ENCODE measurements at places on chromosomes 12 and 14. TPM values are rescaled to one million over a fixed set of nuclear protein-coding genes. Genes with fewer than 3 reads are reported as not detected.

KRT73 gene
- total RNA-seq, result not detected

GPR162 gene
- 4.3 TPM for total RNA-seq

ITGB7 gene
- total RNA-seq, result 0.15 TPM

VAMP1 gene
- total RNA-seq, result 8.6 TPM

CMTM5 gene
- total RNA-seq, result not detected

NEUROD4 gene
- not detected for total RNA-seq

CLEC1B gene
- total RNA-seq, result not detected

ERP27 gene
- not detected for total RNA-seq

KRT72 gene
- total RNA-seq, result not detected

TM7SF3 gene
- 163 TPM for total RNA-seq

CATSPERB gene
- not detected for total RNA-seq

CLEC4D gene
- not detected for total RNA-seq

TEX52 gene
- total RNA-seq, result not detected

OR10G2 gene
- total RNA-seq, result not detected

DCAF4 gene
- total RNA-seq, result 15.0 TPM

CDCA3 gene
- total RNA-seq, result 0.59 TPM

KITLG gene
- 9.9 TPM for total RNA-seq

SLC6A12 gene
- 0.15 TPM for total RNA-seq

AQP6 gene
- total RNA-seq, result under 0.01 TPM

FOS gene
- total RNA-seq, result 52.9 TPM

BICD1 gene
- 8.6 TPM for total RNA-seq

TOMM20L gene
- total RNA-seq, result not detected

TDRD9 gene
- total RNA-seq, result 0.30 TPM

SYNDIG1L gene
- not detected for total RNA-seq

FAIM2 gene
- total RNA-seq, result 0.38 TPM

SAV1 gene
- 10.4 TPM for total RNA-seq

ENTPD5 gene
- total RNA-seq, result 3.0 TPM

SYCP3 gene
- total RNA-seq, result 0.08 TPM

FAM181A gene
- total RNA-seq, result not detected

GSG1 gene
- 1.2 TPM for total RNA-seq

TCL1B gene
- not detected for total RNA-seq

KLRC2 gene
- not detected for total RNA-seq

MAP3K9 gene
- under 0.01 TPM for total RNA-seq

LRP1-AS gene
- total RNA-seq, result not detected

CCDC63 gene
- not detected for total RNA-seq

PLEK2 gene
- 18.6 TPM for total RNA-seq

STAC3 gene
- 0.08 TPM for total RNA-seq

DLK1 gene
- not detected for total RNA-seq

FBXO34 gene
- 14.7 TPM for total RNA-seq

SMCO3 gene
- total RNA-seq, result 0.23 TPM

PPP1R36 gene
- 0.53 TPM for total RNA-seq

GDF11 gene
- total RNA-seq, result 2.7 TPM

NGB gene
- total RNA-seq, result not detected

CALCOCO1 gene
- total RNA-seq, result 160 TPM

ACVR1B gene
- 17.5 TPM for total RNA-seq

CHST11 gene
- 3.3 TPM for total RNA-seq

PMEL gene
- 0.90 TPM for total RNA-seq

ANO2 gene
- not detected for total RNA-seq

Measured in smooth muscle cell of the coronary artery (primary cell).